ENCODE measurements at places on chromosomes 2 and 18. TPM values are rescaled to one million over a fixed set of nuclear protein-coding genes. Genes with fewer than 3 reads are reported as not detected.

- no peak for DNase-seq
- no peak overlapping the region for H3K4me3 ChIP-seq
- no peaks in the 10 kb centered on the region for H3K4me1 ChIP-seq
- H3K36me3 ChIP-seq, result no peaks in the 10 kb centered on the region
Observed at GRCh38 chr2:96769814-96770213, 9.1 kb downstream of the CNNM4 start.

- DNase-seq, result no peak
- H3K27me3 ChIP-seq, result no peaks in the 10 kb centered on the region
- no peaks in the 10 kb centered on the region for H3K36me3 ChIP-seq
- H3K4me3 ChIP-seq, result no peak overlapping the region
- H3K4me1 ChIP-seq, result peaks cover 4% of the 10 kb centered on the region
- H3K27ac ChIP-seq, result peak overlapping the region; percentile 96
Observed at GRCh38 chr2:226740039-226740648, 59.5 kb downstream of the IRS1 start.

Gene AKAIN1
- total RNA-seq, result not detected

Gene EDAR
- total RNA-seq, result not detected

DNA sequence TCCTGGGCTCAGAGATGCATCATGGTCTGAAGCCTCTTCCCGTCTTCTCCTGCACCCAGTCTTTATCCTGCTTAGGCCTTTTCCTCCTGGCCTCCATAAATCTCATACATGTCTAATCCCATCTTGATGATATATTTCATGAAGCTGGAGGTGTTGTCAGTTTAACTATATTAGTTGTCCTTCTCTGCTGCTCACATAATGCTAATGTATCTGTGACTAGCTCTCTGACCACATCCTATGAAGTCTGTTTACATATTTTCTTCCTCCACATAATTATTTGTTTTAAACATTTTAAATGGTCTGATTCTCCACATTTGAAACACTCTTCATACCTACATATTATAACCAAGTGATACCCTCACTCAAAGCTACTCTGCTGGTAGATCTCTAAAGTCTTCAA lies 315.2 kb upstream of the RND3 start:
- DNase-seq, result no peak
- no peak overlapping the region for H3K27ac ChIP-seq
- H3K27me3 ChIP-seq, result no peaks in the 10 kb centered on the region
- no peaks in the 10 kb centered on the region for H3K4me1 ChIP-seq
- H3K36me3 ChIP-seq, result no peaks in the 10 kb centered on the region

Gene DSG1
- not detected for total RNA-seq

DNA sequence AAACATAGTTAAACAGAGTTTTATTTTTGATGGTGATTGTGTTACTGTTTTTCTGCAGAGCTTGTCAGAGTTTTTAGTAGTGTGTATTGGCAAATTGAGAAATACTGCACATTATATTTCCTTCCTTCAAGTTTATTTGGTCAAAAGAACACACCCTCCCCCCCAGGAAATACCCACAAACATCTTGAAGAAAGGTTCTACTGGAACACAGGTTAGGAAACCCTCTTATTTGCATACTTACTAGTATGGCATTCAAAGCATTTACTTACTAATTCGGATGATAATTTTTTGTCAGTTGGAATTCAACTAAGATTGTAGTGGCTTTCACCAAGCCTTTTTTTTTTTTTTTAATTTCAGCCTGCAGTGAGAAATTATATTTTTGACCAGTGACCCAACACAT lies 9.1 kb downstream of the CAB39 start:
- no peak overlapping the region for H3K27ac ChIP-seq
- H3K4me1 ChIP-seq, result peaks cover 11% of the 10 kb centered on the region
- DNase-seq, result no peak
- peaks cover 34% of the 10 kb centered on the region for H3K36me3 ChIP-seq
- H3K27me3 ChIP-seq, result no peaks in the 10 kb centered on the region

Gene PSME4
- total RNA-seq, result 117 TPM

GRCh38 chr2:165847001-165847400 lies 53.0 kb upstream of the GALNT3 start:
- no peaks in the 10 kb centered on the region for H3K36me3 ChIP-seq
- no peak overlapping the region for H3K4me3 ChIP-seq
- DNase-seq, result no peak
- H3K27ac ChIP-seq, result no peak overlapping the region
- no peaks in the 10 kb centered on the region for H3K27me3 ChIP-seq

Gene SERPINB4
- total RNA-seq, result 0.54 TPM

Gene CCDC74B
- 12.2 TPM for total RNA-seq

DNA sequence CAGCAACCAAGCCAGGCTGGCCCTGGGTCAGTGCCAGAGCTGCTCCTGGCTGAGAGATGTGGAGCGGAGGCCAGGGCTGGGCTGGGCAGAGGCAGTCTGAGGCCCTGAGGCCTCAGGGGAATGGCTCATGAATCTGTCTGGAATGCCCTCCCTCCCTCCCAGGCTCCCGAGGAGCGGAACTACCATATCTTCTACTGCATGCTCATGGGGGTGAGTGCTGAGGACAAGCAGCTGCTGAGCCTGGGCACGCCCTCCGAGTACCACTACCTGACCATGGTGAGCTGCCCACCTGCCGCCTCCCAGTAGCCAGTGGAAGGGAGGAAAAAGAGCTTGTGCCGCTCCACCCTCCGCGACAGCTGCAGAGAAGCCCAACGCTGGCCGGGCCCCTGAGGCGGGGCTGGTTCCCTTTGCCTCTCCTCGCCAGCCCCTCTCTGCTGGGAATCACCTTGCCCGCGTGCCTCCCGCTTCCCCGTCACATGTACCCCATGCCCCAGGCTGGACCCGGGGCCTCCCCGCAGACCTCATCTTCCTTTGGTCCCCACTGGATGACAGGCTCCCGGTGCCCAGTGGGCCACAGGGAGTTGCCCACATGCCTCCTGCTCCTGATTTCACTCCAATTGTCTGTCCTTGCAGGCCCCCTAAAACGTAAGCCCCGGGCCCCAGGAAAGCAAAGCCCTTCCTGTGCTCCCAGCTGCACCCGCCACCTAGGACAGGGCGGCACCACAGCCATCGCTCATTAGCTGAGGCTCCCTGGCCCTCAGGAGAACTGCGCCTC lies 41.1 kb downstream of the MYO7B start:
- no peak overlapping the region for H3K4me3 ChIP-seq

Gene SPP2
- not detected for total RNA-seq

DNA sequence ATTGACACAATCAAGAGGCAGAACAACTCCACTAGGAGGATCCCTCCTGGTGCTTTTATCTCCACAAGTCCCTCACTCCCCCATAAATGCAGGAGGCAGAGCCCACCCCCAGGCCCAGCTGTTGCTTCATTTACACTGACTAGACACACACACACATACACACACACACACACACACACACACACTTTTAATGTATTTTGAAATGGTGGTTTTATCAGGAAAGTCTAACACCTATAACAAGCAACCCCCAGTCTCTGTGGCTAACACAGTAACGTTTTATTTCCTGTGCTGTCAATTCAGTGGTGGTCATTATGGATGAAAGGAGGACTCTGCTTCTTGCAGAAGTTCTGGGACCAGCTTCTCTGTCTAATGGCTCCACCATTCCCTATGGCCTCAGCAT lies 125.4 kb upstream of the FOSL2 start:
- DNase-seq, result no peak
- no peaks in the 10 kb centered on the region for H3K36me3 ChIP-seq
- H3K27me3 ChIP-seq, result no peaks in the 10 kb centered on the region
- H3K27ac ChIP-seq, result no peak overlapping the region

DNA sequence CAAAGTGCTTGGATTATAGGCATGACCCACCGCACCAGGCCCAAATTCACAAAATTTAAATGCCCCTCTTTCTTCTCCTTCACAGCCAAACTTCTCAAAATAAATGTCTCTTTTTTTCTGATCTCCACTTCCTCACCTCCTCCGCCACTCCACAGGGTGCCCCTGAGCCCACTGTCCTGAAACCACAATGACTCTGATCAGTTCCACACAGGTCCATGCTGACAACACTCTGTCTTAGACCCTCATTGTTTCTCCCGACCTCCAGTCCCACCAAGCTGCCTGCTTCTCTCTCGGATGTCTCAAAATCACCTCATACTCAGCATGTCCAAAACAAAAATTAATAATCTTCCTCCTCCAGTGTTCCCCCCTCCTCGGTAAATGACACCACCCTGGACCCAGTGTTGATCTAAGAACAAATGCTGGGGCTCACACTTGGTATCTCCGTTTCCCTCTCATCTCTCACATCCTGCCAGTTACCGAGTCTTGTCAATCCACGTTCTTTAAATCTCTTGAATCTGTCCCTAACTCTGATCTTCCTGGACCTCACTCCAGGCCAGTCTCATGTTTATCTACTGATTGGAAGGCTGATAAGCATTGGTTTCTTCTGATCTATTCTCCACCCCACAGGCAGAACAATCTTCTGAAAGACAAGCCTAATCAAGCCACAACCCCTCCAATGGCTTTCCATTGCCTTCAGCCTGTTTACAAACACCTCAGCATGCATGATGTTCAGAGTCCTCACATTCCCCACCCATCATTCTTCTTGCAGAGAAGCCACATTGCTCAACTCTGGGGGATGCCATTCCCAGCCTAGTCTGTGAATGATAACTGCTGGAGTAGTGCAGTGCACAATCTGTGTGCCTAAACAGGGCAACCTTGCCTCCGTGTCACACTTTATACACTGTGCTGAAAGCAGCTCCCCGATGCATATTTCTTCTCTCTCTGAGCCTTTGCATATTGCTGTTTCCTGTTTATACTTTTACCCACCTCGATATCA lies 12.4 kb upstream of the ANKRD44 start:
- H3K36me3 ChIP-seq, result no peaks in the 10 kb centered on the region
- no peaks in the 10 kb centered on the region for H3K27me3 ChIP-seq
- no peaks in the 10 kb centered on the region for H3K4me1 ChIP-seq

- H3K4me3 ChIP-seq, result no peak overlapping the region
- no peak for DNase-seq
- no peaks in the 10 kb centered on the region for H3K36me3 ChIP-seq
- no peaks in the 10 kb centered on the region for H3K4me1 ChIP-seq
Observed at GRCh38 chr2:155839991-155840390, 492.5 kb downstream of the NR4A2 start.

GRCh38 chr2:157810037-157810436 lies 66.1 kb downstream of the ACVR1 start:
- H3K27me3 ChIP-seq, result no peaks in the 10 kb centered on the region
- no peak overlapping the region for H3K27ac ChIP-seq
- peaks cover 15% of the 10 kb centered on the region for H3K36me3 ChIP-seq
- H3K4me1 ChIP-seq, result no peaks in the 10 kb centered on the region
- no peak overlapping the region for H3K4me3 ChIP-seq

GRCh38 chr18:29361843-29362242 lies 1184.9 kb upstream of the CDH2 start:
- peak; percentile 81 for DNase-seq
- H3K27me3 ChIP-seq, result no peaks in the 10 kb centered on the region
- no peaks in the 10 kb centered on the region for H3K4me1 ChIP-seq
- H3K4me3 ChIP-seq, result no peak overlapping the region

- peak overlapping the region; percentile 95 for H3K4me3 ChIP-seq
- H3K36me3 ChIP-seq, result no peaks in the 10 kb centered on the region
- no peaks in the 10 kb centered on the region for H3K27me3 ChIP-seq
- DNase-seq, result no peak
- no peak overlapping the region for H3K27ac ChIP-seq
- H3K4me1 ChIP-seq, result no peaks in the 10 kb centered on the region
Observed at GRCh38 chr2:138503087-138503442, 1.5 kb downstream of the SPOPL start.

GRCh38 chr2:81396417-81397019 lies 1092.0 kb upstream of the LRRTM1 start:
- H3K36me3 ChIP-seq, result no peaks in the 10 kb centered on the region
- peaks cover 10% of the 10 kb centered on the region for H3K4me1 ChIP-seq
- DNase-seq, result peak; percentile 70
- no peaks in the 10 kb centered on the region for H3K27me3 ChIP-seq
- no peak overlapping the region for H3K4me3 ChIP-seq

Gene CYB5A
- 80.3 TPM for total RNA-seq

DNA sequence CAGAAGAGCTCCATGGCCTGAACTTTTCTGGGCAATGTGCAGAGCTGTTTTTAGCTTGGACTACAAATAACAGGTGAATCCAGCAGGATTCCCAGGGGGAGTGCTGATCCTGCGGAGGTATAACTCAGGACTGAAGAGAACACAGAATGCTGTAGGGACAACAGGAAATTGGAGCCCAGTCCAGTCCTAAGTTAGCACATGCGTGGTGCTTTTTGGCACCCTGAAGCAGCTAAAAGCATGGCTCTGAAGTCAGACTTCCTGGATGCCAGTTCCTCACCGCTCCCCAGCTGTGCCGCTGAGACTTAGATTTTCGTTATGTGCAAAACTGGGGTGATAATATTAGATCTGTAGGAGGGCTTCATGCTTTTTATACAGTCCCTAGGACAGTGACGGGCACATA lies 58.6 kb downstream of the GALR1 start:
- H3K4me3 ChIP-seq, result no peak overlapping the region
- no peaks in the 10 kb centered on the region for H3K27me3 ChIP-seq
- H3K27ac ChIP-seq, result no peak overlapping the region
- H3K4me1 ChIP-seq, result no peaks in the 10 kb centered on the region
- H3K36me3 ChIP-seq, result no peaks in the 10 kb centered on the region
- no peak for DNase-seq

DNA sequence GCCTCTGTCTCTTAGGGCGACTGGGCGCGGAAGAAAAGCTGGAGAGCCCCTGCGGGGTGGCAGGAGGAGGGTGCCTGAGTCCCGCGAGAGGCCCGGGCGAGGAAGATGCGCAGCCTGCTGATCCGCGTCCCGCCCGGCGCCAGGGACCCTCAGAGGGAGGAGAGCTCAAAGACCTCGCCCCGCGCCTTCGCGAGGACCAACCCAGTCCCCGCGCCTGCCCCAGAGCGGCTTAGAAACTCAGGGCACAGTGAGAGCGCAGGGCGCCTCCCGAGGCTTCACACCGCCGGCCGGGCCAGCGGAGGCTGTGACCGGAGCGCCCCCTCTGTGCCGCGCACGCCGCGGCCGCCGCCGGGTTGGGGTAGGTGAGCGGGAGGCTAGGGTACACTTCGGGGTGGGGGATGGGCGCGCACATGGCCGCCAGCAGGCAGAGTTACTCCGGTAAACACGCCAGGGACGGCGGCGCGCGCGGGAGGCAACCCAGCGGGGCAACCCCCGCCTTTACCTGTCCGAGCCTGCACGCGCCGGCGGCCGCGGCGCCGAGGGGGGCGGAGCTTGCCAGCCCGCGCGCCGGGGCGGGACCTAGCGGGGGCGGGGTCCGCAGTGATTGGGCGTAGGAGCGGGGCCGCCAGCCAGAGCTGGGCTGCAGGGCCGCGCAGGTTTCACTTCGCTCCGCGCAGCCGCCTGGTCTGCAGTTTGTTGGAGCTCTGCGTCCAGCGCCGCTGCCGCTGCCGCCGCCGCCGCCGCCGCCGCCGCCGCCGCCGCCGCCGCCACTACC lies at the start of gene BCL2L11:
BCL2L11 (plus strand) TSS at position 662 of the 775 bp plus-strand sequence. CDS start 2,832 bp downstream, outside the sequence.
- peaks cover 16% of the 10 kb centered on the region for H3K36me3 ChIP-seq
- peak within 1 kb of the TSS; percentile 85 for H3K4me3 ChIP-seq
- DNase-seq, result peak; percentile 97
- H3K27ac ChIP-seq, result peak within 1 kb of the TSS; percentile 11
